ENCODE measurements at places on chromosomes 6 and 20.

DNA sequence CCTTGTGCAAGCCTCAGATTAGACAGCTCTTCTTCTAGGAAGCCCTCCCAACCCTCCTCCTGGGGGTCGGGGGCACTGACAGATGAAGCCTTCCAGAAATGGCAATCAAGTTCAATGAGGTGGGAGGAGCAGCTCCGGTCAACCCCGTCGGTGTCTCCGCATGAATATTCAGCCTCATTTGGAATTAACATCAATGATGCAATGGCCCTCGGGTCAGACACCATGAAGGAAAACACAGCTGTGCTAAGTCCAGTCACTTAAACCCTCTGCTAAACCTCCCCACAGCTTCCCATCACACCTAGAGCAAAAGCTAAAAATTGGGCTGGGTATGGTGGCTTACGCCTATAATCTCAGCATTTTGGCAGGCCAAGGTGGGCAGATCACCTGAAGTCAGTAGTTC is 36.5 kb downstream of the ZNF217 start:
- DNase-seq, result no peak

DNA sequence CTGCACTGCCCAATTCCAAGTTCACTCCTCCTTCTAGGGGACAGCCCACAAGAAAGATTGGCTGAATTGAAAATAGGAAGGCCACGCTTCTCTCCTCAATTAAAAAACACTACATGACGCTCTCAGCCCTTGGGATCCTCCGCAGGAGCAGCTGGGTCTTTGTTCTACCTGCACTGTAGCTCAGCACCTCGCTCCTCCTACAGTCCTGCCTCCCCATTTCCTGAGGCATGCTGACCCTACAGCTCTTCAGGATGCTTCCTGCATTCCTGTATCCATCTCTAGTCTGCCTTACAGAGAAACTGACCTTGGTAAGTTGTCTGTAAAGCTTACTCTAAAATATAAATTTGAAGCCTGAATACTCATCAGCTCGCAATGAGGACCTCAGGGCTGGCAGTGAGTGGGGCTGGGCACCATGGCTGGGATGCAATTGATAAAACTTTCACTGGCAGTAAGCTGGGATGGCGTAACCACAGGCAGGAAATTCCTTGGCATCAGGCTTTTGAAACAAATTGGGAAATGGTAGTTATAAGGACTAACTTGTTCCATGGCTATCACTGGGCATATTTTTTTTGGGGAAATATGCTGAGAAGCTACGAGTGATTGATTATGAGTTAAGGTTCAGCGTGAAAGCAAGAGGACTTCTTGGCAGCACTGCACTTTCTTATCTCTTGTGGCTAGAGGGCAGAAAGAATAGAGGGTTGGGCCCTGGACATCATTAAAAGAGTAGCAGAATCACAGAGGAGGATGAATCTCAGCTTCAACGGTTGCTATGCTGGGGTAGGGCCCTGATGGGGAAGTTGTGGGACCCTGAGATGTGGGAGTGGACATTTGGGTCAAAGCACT is 11.7 kb upstream of the SIRPB1 start:
- no peak for DNase-seq

- no peak for DNase-seq
Measured at GRCh38 chr20:49432550-49432949, 49.9 kb downstream of the KCNB1 start.

GRCh38 chr20:39853050-39853449 is 836.0 kb downstream of the MAFB start:
- DNase-seq, result no peak

- no peak for DNase-seq
Measured at GRCh38 chr6:319177-320131, 27.2 kb downstream of the DUSP22 start.

DNA sequence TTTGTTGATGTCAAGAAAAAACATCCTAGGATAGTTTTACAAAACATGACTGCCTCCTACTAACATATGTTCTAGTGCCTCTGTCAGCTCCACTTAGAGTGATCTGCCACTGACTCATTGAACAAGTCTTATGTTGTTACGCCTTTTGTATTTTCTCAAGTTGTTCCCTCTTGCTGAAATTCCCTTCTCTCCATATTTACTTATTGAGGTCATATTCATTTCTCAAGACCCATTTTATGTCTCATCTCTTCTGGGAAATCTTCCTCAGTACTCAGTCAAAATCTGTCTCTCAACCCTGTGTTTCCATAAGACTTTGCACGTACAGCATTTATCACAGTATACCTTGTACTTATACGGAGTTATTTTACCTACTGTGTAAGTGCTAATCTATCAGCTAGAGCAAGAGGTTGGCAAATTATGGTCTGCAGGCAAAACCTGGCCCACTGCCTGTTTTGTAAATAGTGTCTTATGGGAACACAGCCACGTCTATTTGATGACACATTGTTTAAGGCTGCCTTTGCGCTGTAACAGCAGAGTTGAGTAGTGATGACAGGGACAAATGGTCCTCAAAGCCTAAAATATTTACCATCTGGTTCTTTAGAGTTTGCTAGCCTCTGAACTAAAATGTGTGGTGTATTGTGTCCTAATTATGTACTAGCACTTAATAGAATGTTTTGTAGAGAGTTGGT is 83.4 kb downstream of the ADGRB3 start:
- DNase-seq, result no peak

GRCh38 chr20:35014537-35014936 is 58.9 kb downstream of the MYH7B start:
- no peak for DNase-seq

- DNase-seq, result no peak
Measured at GRCh38 chr20:55273149-55273548, 732.2 kb downstream of the CBLN4 start.

All from effector CD4-positive, alpha-beta T cell (primary cell).